ENCODE measurements at places on chromosomes 12 and 14. TPM values are rescaled to one million over a fixed set of nuclear protein-coding genes. Genes with fewer than 3 reads are reported as not detected.

The SCNN1A gene
- total RNA-seq = 104 TPM

The PHC1 gene
- total RNA-seq = 558 TPM

The PTGDR gene
- not detected for total RNA-seq

The GPR137C gene
- total RNA-seq = 4.3 TPM

DNA sequence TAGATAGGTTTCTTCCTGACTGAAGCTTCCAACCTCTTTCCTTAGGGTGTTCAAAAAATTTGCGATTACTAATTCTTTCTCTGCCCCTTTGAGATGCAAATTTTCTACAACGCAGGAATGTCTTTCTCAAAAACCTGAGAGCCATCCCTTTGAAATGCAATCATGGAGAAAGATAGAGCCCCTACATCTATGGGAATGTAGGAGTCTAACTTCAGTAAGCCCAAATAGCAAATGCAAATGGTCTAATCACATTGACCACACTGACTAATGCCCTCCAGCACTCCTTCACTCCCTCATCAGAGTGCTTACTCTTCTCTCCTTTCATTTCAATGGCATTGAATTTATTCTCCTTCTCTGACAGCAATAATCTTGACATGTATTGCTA lies 107.1 kb downstream of the SLC6A15 start:
- H3K36me3 ChIP-seq = no peaks in the 10 kb centered on the region
- peaks cover 43% of the 10 kb centered on the region for H3K27me3 ChIP-seq
- no peak overlapping the region for H3K27ac ChIP-seq
- H3K4me3 ChIP-seq = no peak overlapping the region
- no peak for DNase-seq

DNA sequence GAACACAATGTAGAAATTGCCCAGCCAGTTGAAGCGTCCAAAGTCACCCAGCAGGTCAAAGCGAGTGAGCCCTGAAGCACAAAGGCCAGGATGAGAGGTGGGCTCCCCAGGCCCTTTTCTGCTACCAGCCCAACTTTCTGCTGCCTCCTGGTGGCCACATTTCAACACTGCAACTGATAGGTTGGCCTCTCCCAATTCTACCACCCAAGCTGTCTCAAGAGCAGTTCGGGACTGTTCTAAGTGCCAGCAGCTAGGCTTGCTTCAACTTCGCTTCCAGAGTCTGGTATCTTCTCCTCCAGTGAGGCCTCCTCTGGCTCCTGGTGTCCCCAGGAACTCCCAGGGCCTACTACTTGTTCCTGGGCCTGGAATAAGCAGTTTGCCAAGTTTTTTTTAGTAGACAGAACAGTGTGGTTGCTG lies 3.4 kb upstream of the DHH start:
- H3K36me3 ChIP-seq = peaks cover 2% of the 10 kb centered on the region
- H3K4me1 ChIP-seq = no peaks in the 10 kb centered on the region
- DNase-seq = peak; percentile 87
- H3K27me3 ChIP-seq = peaks cover 20% of the 10 kb centered on the region
- no peak overlapping the region for H3K27ac ChIP-seq
- H3K4me3 ChIP-seq = no peak overlapping the region

GRCh38 chr12:110193196-110193595 lies 69.0 kb downstream of the IFT81 start:
- H3K4me3 ChIP-seq = no peak overlapping the region
- H3K4me1 ChIP-seq = no peaks in the 10 kb centered on the region
- DNase-seq = no peak
- no peaks in the 10 kb centered on the region for H3K27me3 ChIP-seq
- peaks cover 16% of the 10 kb centered on the region for H3K36me3 ChIP-seq

DNA sequence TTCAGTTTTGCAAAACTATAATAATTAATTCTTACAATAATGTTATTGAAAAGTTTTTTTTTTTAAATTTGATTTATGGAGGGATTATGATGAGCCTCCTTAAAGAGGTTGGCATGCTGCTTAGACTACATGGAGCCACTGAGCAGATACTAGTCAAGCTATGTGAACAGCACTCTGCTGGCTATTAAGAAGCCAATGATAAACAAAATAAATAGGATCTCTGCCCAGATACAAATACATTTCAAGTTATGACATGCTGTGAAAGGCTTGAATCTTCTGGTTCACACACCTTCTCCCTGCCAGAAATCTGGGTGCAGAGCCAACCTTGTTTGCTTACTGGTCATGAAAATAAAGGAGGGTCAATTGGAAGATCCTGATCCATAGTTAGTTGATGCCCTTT lies 107.4 kb upstream of the NAV3 start:
- DNase-seq = no peak
- no peak overlapping the region for H3K27ac ChIP-seq
- no peaks in the 10 kb centered on the region for H3K27me3 ChIP-seq
- no peaks in the 10 kb centered on the region for H3K4me1 ChIP-seq

DNA sequence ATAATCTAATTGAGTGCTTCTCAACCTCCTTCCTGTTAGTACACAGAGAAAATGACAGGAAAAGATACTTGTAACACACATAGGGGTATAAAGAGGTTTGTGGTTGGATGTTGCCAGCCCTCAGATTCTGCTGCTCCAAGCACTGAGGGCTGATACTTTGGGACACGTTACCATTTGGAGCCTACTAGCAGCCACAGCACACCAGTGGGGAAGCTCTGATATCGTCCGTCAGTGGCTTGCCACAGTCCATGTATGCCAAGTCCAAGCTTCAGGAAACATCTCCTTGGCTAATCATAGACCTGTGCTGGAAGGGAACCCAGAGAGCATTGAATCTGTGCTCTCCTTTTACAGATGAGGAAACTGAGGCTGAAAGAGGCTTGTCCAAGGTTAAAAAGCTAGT lies 22.3 kb downstream of the B4GALNT3 start:
- DNase-seq = peak; percentile 17
- H3K4me3 ChIP-seq = no peak overlapping the region
- H3K27me3 ChIP-seq = no peaks in the 10 kb centered on the region
- H3K36me3 ChIP-seq = peaks cover 6% of the 10 kb centered on the region

- peak overlapping the region; percentile 85 for H3K4me3 ChIP-seq
- peaks cover 5% of the 10 kb centered on the region for H3K36me3 ChIP-seq
- no peak for DNase-seq
- no peaks in the 10 kb centered on the region for H3K27me3 ChIP-seq
- no peak overlapping the region for H3K27ac ChIP-seq
Observed at GRCh38 chr12:101876322-101876860, 989 bp upstream of the DRAM1 start.

DNA sequence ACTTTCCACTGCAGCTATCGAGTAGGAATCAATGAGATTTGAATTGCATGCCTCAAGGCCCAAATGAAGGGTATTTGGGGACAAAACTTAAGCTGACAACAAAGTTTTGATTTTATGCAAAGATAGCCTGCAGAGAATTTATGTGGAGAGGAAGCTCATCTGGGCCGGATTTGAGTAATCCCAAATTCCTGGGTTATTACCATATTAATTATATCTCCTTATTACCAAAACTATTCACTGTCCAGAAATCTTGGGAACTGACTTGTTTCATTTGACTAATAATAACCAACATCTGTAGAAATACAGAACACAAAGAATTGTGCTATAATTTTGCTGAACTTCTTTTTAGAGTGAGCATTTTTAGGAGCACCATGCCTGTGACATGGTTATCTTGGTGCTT lies 70.4 kb downstream of the KITLG start:
- no peak overlapping the region for H3K27ac ChIP-seq
- DNase-seq = no peak
- 0 out of 2 replicates have a peak, but pooled peaks cover 3% of the 10 kb centered on the region for H3K36me3 ChIP-seq
- H3K4me3 ChIP-seq = no peak overlapping the region
- H3K4me1 ChIP-seq = no peaks in the 10 kb centered on the region

DNA sequence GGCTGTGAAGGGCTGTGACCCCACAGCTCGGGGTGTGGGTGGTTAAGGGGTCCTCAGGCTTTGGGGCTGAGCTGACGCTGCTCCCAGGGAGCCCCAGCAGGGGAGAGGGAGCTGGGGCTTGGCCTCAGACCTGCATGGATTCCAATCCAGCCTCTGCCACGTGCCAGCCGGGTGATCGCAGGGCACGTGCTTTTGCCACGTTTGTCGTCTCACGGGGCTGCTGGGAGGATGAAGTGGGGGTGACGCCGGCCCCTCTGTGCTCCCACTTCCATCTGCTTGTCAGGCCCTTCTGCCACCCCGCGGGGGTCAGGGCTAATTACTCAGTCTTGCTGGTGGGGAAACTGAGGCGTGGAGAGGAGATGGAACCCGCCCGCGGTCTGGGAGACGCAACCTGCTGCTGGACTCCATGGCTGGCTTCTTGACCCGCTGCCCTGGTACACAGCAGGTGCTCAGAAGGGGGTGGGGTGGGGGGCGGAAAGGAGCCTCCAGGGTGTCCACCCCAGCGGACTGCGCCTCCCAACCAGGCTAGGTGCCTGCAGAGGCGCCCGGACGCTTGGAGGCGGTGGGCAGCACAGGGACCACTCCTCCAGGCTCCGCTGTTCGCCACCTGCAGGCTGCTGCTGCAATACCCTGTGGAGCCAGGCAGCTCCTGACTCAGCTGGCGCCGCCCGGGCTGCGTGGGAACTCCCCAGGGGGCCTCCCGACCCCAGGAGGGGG lies 36.4 kb upstream of the PRIMA1 start:
- H3K4me1 ChIP-seq = no peaks in the 10 kb centered on the region
- no peak overlapping the region for H3K4me3 ChIP-seq
- H3K27ac ChIP-seq = no peak overlapping the region
- no peaks in the 10 kb centered on the region for H3K27me3 ChIP-seq
- no peaks in the 10 kb centered on the region for H3K36me3 ChIP-seq

DNA sequence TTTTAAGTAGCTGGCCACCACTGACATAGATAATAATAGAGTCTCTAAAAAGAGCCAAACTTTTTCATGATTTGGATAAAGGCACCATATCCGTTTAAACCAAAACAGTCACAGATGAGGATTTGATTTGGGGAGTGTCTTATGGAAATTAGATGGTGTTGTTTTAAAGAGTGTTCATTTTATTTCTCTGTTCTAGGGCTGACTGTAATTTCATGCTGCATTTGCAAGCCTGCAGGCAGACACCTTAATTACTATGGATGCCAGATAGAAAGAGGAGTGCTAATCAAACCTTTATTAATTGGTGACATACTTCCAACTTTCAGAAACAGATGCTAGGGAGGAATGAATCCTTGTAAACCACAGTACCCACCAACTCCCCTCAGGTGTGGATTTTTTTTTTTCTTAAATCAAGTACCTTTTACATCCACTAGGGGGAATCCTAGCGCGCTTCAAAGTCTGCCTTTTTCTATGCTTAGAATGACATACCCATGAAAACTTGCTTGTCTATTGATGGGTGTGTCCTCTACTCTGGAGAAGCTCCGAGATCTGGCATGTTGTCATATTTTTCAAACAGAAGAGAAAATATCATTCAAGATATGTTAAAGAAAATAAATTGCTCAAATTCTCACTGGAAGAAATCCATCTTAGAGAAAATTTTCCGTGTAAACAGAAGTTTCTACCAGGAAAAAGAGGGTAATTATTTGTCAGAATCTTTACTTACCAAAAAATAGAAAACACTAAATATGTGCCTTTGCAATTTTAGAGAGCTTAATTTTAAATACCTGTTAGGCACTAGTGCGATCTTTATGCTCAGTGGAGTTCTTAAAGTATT lies 14.2 kb upstream of the PLXNC1 start:
- H3K27me3 ChIP-seq = no peaks in the 10 kb centered on the region
- no peaks in the 10 kb centered on the region for H3K36me3 ChIP-seq
- DNase-seq = no peak
- no peak overlapping the region for H3K27ac ChIP-seq

- no peaks in the 10 kb centered on the region for H3K27me3 ChIP-seq
- H3K27ac ChIP-seq = no peak overlapping the region
- no peak for DNase-seq
- H3K4me3 ChIP-seq = no peak overlapping the region
Observed at GRCh38 chr14:77593501-77593961, 22.9 kb downstream of the SPTLC2 start.

DNA sequence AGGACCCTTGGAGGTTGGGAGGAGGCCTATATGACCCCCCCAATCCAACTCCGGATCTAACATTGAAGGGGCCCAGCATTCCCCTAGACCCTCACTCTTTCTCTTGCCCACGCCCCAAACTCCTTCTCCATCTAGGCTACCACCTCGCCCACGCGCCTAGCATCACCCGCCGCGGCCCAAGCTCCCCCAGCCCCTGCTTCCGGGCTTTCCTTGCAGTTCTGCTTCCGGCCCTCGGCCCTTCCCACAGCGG lies 445 bp downstream of the CERS5 start:
- no peak for DNase-seq
- H3K27ac ChIP-seq = peak overlapping the region; percentile 25
- no peaks in the 10 kb centered on the region for H3K4me1 ChIP-seq
- H3K4me3 ChIP-seq = peak overlapping the region; percentile 98
- H3K27me3 ChIP-seq = no peaks in the 10 kb centered on the region
- H3K36me3 ChIP-seq = peaks cover 9% of the 10 kb centered on the region

DNA sequence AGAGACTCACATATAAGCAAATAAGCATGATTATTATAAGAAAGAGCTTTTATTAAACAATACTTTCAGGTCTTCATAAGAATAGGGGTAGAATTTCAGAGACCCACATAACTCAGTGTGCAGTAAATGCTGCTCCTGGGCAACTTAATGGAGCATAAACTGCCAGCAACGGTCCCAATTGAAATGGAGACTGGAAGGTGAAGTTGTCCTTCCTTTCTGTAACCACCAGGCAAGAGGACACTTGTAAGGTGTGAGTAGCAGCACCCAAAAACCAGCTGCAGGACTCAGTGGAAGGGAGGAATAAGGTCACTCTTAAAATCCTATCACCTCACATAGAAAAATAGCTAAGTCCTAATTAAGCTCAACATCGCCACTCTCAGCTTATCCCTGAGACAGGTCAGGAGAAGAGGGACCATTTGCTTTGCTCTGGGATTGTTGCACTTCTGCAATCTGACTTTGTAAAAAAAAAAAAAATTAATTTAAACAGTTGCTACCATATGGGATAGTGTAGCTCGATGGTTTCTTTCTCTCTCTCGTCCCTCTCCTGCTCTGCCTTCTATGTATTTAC lies 22.7 kb upstream of the LTA4H start:
- H3K27ac ChIP-seq = no peak overlapping the region
- H3K4me1 ChIP-seq = no peaks in the 10 kb centered on the region
- H3K36me3 ChIP-seq = no peaks in the 10 kb centered on the region
- no peak for DNase-seq
- no peak overlapping the region for H3K4me3 ChIP-seq

DNA sequence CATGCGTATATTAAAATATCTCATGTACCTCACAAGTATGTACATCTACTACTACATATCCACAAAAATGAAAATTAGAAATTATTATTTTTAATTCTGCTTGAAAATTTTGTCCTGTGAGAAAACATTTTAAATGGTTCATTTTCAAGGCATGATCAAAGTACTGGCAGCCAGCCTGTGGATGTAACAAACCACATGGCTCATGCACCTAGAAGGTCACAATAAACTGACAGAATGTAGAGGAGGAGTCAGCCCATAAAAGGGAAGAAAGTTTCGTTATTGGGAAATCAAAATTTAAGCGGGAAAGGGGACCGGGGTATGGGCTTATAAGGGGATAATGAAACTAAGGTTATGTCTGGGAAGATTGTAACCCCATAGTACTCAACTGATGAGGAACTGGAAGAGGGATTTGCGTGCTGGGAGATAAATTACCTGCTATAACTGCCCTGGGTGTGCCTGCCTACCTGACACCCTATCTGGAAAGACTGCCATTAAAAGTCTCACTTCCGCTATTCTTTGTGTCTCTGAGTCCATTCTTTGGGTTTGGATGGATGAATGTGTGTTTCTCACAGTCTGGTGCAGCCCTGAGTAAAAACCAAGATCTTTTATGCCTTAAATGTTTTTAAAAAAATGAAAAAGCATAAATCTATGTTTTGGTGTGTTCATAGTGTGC lies 62.2 kb upstream of the PCED1B start:
- no peak overlapping the region for H3K4me3 ChIP-seq
- H3K36me3 ChIP-seq = no peaks in the 10 kb centered on the region
- DNase-seq = no peak
- no peak overlapping the region for H3K27ac ChIP-seq
- H3K27me3 ChIP-seq = no peaks in the 10 kb centered on the region

- no peak overlapping the region for H3K4me3 ChIP-seq
- DNase-seq = no peak
- H3K27ac ChIP-seq = no peak overlapping the region
- H3K27me3 ChIP-seq = no peaks in the 10 kb centered on the region
- H3K4me1 ChIP-seq = no peaks in the 10 kb centered on the region
Observed at GRCh38 chr14:68621400-68622365, 171.2 kb downstream of the ZFP36L1 start.

All from H9 (cell line).